ENCODE measurements at places on chromosomes 11 and 22.
A peak's percentile ranks its signal among the peaks of the same experiment; 100 is the strongest.

DNA sequence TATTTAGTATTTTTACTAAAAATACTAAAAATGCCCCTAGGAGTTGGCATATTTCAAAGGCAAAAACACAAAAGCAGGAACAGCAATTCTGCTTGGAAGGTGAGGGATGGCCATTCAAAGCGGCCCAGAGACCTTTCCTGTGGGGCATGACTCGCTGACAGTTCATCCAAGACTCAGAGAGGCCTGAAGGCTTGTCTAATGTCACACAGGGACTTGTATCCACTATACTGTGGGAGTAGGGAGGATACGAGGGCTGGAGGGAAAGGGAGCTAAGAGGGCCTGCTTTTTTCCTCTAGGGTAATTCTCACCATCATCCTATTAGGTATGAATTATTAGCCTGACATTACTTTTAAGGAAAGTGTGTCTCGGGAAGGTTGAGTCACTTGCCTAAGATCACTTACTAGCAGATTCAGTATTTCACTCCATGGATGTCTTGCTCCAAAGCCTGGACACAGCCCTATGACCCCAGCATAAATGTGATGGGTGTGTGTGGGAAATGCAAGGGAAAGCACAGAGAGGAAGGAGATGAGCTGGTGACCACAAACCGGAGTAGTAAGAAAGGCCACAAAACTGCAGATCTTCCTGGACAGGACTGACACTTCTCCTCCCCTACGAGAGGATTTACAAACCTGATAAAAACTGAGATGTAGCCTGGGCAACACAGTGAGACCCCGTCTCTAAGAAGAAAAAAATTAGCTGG, 16.7 kb upstream of the UCP3 start:
- DNase-seq, result no peak

DNA sequence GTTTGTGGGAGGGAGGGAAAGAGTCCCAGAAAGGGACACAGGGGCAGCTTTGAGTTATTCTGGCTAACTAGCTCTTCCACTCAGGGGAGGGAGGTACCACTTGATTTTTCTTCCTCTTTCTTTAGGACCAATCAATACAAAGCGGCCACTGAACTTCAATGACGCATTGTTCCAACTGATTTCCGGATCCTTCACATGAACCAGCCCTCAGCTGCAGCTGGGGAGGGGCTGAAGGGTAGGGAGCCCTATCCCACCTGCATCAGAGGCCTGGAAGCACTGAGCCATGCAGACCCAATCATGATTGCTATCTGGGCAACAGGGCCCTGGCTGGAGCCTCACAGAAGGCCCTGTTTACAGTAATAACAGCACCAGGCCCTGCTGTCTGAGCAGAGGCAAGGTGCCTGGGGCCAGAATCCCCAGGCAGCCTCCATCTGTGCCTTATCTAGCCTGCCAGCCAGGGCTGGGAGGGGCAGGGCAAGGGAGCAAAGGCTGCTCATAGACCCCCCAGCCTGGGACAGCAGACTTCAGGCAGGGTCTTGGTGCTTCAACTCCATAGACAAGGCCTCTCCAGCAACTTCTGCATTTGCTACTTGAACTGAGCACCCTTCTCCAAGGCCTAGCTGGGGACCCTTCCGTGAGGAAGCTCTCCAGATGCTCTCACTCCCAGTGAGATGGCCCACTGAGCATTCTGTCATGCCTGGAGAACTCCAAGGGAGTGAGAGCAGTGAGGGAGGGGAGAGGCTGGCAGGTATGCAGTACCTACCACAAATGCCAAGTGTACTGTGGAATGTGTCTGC, 22.5 kb downstream of the CLPB start:
- DNase-seq, result no peak

- DNase-seq, result peak; percentile 73
Observed at GRCh38 chr11:66579017-66579606, 10.7 kb upstream of the CTSF start.

- no peak for DNase-seq
Observed at GRCh38 chr11:2961080-2961479, 31.0 kb downstream of the NAP1L4 start.

- DNase-seq, result no peak
Observed at GRCh38 chr22:40007853-40008710, 13.3 kb downstream of the FAM83F start.

DNA sequence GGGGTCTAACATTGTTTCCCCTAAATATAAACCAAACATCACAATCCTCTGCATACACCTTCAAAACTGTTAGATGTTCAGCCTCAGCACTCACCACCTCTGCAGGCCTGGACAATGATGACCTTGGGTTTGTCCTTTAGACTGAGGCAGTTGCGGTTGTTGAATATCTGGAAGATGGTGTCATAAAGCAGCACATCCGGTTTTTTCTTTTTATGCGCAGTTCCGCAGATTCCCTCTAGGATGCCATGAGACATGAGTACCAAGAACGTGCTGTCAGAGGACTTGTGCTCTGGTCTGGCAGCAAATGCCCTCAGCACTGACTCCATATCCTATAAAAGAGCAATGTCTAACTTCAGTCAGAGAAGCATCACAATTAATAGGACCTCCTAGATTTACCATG, 22.8 kb downstream of the CASP5 start:
- no peak for DNase-seq

All from CD4-positive, alpha-beta T cell (primary cell).